Cerebellum (tissue), 4 donors: ENCODE measurements at places on chromosomes 5 and 9. TPM values are rescaled to one million over a fixed set of nuclear protein-coding genes. Genes with fewer than 3 reads are reported as not detected.

CCDC180 gene
- total RNA-seq, result 14.2 TPM

- DNase-seq, result no peak
Observed at GRCh38 chr5:76240336-76240735, 157.2 kb downstream of the SV2C start.

- DNase-seq, result no peak
Observed at GRCh38 chr5:111311666-111312065, 87.5 kb downstream of the CAMK4 start.

FOXD1 gene
- total RNA-seq, result 1.1 TPM

- no peak for DNase-seq
Observed at GRCh38 chr5:153661897-153662296, 171.4 kb downstream of the GRIA1 start.

GRCh38 chr9:33107762-33108161 is 31.3 kb upstream of the SMU1 start:
- no peak for DNase-seq
